ENCODE measurements at places on chromosomes 11 and 22.

DNA sequence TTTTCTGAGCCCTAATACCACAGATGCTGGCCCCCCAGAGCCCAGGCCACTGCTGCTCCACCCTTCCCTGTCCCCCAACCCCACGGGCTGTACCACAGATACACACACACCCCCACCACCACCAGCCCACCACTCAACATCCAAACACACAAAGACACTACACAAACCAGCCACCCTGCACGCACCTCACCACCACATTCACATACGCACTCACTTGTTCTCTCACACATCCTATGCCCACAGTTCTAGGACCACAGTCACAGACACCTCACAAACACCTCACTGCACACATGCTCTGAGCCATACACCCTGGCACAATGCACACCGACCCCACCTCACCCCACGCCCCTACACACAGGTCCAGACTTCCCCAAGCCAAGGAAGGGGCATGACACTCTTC is 22.5 kb upstream of the OAF start:
- DNase-seq: no peak

GRCh38 chr11:75639762-75640181 is 29.1 kb downstream of the MAP6 start:
- DNase-seq: no peak

DNA sequence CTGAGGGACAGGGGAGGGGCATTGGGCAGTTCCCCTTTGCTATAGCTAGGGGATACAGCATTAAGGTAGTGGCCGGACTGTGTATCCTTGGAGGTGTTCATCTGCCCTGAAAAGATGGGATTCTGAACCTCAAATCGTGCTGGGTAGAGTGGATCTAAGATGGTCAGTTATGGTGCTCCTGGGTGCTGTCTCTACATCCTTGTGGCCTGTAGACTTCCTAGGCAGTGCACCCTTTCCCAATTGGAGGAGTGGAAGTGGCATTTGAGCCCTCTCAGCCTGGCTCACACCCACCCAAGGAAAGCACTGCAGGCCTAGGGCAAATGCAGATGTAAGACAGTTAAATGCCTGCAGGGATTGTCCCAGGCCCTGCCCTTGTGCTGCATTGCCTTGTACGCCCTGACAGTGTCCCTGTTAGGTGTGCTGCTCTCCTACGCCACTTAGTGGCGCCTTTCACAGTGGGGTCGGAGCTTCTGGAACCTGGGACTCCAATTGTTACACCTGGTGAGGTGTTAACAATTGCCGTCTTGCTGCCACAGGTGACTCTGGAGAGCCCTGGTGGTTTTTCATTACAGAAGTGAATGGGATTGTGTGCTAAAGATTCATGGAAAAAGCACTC is 35.0 kb downstream of the PPFIBP2 start:
- DNase-seq: no peak

GRCh38 chr22:28034760-28035401 is 115.8 kb upstream of the PITPNB start:
- peak; percentile 47 for DNase-seq

DNA sequence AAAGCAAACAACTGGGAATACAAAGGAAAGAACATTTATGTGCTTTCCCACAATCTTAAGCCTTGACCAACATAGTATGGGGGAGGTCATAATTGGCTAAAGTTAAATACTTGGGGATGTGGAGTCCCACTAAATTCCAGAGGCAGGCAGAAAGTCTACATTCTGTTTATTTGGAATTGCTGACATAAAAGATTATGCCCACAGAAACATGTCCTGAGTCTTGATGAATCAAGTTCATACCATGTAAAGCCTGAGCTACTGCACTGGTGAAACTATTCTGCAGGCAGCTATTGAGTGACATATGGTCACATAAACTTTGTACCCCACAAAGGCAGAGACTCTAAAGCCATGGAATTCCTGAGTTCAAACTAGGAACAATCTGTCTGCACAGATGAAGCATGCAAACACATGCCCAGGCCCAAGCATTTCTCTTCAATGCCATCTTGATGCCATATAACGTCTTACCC is 69.9 kb upstream of the CHRM4 start:
- DNase-seq: no peak

- DNase-seq: no peak
These were observed 73.3 kb downstream of the PARVB start for GRCh38 chr22:44097263-44098020.

DNA sequence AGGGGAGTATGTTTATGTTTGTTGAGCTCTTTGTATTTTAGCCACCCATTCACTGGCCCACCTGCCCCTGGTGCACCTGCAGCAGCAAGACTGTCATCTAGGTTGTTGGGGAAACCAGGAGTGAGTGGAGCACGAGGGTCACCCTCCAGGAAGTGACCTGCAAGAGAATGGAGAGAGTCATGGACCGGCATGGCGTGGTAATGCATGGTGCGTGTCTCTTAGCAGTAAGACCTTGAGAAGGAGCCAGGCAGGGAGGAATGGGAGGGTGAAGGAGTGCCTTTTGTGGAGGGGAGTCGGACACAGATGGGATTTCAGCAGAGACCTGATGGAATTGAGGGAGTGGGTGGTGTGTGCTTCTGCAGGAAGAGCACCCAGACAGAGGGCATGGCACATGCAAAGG is 37.9 kb downstream of the KCNQ1 start:
- DNase-seq: no peak

GRCh38 chr22:48253136-48253535 is 1490.7 kb downstream of the TBC1D22A start:
- no peak for DNase-seq

- DNase-seq: no peak
These were observed 84.6 kb downstream of the CLPB start for GRCh38 chr11:72349616-72350218.

- no peak for DNase-seq
These were observed 1447.7 kb downstream of the TBC1D22A start for GRCh38 chr22:48210198-48210580.

DNA sequence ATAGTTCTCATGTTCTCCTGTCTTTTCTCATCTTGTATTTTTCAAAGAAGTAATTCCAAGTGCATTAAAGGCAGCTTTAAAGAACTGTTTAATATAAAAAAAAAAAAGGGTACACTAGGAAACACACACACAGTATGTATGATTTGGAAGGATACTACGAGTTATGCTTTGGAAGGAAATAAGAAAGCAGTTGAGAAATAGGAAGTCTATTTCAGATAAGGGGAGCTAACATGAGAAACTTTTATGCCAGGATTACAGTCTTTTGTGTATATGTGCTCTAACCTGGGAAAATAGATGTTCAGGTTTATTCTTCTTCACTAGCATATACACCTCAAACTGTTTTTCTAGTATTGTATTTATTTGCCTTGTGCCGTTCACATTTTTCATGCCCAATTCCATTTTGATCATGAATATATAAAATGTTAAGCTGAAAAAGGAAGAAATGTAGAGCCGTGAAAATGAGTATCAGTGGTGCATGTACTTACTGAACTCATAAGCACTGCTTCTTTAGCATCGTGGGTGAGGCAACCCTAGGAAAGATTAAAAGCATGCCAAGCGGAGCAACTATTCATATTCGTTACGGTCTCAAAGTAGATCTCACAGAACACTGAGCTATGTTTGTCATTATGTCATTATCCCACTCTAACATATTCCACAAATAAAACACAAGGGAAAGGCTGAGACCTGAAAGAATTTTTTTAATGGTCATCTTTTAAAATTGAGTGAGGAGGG is 59.6 kb downstream of the GUCY1A2 start:
- DNase-seq: no peak

GRCh38 chr11:20256925-20257324 is 96.7 kb upstream of the DBX1 start:
- no peak for DNase-seq

- no peak for DNase-seq
These were observed 33.6 kb downstream of the TRMU start for GRCh38 chr22:46368871-46369715.

DNA sequence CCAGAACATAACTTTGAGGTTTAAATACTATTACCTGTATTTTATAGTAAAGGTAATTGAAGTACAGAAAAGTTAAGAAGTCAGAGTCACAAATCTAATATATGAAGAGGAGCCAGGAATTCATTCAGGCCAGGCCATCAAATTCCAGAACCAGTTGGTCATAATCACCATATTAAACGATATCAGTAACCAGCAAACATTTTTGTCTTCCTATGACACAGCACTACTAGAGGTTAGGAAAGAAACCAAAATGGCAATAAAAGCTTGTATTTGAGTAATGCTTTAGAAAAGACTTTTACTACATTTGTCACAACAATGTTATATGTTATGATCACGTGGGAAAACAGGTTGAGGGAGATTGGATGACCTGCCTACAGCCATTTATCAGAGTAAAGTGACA is 62.2 kb downstream of the DKK3 start:
- DNase-seq: peak; percentile 55

DNA sequence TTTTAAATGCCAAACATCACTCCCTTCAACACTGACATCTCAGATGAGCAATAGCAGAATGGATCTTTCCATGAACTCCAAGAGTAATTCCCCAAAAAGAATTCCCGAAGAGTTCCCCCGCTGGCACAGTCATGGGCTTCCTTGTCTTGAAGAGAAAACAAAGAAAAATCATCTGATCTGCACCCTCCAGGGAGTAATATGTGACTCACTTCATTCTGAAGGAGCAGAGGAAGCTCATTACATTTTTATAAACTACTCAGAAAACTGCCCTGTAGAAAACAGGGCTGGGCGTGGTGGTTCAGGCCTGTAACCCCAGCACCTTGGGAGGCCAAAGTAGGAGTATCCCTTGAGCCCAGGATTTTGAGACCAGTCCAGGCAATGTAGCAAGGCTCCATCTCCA is 35.7 kb downstream of the CELSR1 start:
- peak; percentile 55 for DNase-seq

GRCh38 chr22:34798605-34799004 is 267.4 kb upstream of the ISX start:
- no peak for DNase-seq
